Left lobe of liver (tissue), 2 donors: ENCODE measurements at places on chromosomes 2 and 18.

GRCh38 chr18:6284300-6284699, 130.4 kb downstream of the L3MBTL4 start:
- DNase-seq = no peak

DNA sequence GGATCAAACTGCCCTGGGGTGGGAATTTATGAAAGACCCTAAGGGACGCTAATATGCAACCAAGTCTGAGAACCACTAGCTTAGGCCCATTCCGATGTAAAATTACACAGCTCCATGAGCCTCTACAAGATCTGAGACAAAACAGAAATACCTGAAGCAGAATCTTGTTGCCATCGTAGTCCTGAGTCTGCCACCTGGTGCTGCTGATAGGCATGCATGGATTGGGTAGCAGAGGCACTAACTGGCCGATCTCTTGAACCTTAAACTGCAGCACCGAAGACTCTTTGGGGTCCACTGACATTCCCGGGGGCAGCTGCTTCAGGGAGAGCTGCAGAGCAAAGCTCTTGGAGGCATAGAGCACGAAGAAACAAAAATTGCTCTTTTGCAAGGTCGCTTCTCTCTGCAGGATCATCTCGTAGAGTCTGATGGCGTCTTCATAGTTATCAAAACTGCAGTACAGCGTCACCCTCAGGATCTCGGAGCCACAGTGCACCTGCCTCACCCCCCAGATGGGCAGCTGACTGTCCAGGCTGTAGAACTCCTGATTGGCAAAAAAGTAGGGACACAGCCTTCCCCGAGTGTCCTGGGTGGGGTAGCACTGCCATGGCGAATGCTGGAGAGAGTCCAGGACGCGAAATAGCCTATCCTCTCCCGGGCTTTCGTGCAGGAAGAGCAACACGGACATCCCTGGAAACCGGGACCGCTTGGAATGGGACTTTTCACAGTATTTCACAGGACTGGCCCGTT, 848 bp downstream of the FAM124B start:
- no peak for DNase-seq

DNA sequence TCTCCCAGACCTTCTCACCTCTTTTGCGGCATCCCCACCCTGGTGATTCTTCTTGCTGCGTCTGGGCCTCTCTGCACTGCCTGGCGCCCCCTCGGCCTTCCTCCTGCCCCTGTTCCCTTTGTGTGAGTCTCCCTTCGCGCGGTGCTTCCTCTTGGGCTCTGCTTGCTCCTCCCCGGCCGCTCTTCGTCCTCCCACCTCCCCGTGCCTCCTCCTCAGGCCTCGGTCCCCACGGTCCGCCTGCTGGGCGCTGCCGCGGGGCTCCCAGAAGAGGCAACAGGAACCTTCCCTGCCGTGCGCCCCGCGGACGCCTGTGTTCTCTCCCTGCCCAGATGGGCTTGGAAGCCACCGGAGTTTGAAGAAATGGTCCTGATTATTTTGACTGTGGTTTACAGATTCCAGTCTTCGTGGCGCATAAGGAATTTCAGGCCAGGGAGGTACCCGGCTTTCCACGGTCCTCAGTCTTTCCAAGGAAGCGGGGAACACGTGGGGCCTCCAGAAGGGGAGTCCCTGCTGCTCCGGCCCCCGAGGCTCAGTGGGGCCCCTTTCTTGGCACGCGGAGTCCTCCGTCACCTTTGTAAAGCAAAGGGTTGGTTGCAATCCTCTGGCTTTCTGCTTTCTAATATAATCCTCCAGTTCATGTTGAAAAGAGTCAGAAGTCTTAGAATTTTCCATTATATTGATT, 13.1 kb downstream of the RNU2-63P start:
- DNase-seq = no peak

GRCh38 chr2:78817430-78817829, 208.1 kb upstream of the REG3G start:
- no peak for DNase-seq

DNA sequence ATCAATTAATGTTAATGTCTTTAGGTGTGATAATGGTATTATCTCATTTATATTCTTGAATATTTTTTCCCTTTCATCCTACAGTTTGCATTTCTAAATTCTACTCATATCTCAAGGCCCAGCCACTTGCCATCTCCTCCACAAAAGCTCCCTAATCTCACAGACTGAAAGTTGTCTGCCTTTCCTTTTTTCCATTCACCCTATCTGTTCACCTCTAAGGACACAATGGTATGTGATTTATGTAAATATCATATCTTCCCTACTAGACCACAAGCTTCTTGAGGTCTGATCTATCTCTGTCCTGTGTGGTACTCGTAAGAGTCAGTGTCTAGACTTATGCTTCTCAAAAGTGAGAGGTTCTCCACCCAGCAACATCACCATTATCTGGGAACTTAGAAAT, 3.9 kb upstream of the SPC25 start:
- no peak for DNase-seq

DNA sequence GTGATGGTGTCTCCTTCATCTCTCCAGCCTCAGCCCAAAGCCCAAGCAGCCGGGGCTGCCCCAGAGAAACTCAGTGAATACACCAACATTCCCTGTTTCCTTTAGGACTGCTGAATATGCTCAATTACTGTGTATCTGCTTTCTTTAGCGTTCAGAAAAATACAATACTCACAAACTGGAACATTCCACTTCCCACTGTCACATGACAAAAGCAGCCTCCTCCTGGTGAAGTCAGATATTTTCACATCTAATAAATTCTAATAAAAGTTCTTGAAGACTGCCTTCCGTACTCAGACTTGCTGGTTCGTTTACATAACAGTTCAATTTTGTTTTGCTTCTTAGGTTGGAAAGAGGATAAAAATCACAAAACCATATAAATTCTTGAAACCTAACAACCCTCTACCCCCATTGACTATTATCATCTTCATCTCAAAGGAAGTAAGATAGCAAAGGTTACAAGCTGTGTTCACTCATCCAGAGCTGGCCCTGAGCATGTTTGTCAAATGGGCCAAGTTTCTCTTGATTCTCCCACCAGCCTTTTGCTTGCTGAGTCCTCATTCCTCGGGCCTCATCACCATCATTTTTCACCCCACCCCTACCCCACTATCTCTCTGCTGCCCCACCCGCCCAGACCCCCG, 190.8 kb upstream of the HNRNPA3 start:
- no peak for DNase-seq
